GM04504 (cell line): ENCODE measurements at places on chromosomes 1 and 21.

DNA sequence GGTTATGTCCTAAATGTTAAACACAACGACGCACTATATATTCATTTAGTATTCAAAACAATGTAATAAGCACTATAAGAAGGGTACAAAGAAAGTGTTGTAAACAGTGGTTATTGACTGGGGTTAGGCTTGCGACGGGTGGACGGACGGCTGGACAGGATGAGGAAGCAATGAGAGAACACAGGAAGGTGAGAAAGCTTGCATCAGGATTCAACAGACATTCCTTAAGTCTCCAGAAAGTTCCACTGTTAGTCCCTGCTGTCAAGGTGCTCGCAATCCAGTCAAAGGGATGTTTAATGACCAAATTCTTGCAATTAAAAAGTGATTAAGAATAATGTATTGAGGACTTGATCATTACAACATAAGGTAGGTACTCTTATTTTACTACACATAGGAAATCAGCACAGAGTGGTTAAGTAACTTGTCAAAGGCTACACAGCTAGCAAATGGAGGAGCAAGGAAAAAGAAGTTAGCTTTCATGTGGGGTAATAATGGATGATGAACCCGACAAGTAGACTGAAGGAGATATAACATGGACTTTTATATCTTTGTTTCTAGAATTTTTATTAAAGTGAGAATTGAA is 994 bp upstream of the ACBD6 start:
- no peak for DNase-seq

DNA sequence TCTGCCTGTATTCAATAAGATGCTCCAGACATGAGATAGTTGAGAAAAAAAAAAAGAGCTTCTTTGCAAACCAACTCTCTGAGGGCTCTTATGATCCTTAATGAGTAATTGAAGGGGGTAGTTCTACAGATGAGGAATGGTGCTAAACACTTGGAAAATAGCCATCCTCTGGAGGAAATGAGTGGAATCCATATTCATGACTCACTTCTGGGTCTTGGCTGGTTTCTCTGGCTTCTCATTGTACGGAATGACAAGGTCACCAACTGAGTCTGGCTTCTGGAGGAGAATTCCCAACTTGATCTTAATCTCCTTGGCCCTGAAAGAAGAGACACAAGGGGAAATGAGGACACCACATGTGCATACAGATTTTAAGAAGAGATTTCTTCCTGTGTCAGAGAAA is 34.7 kb downstream of the RGS5 start:
- peak; percentile 97 for DNase-seq

GRCh38 chr1:63913533-63913932 is 139.7 kb downstream of the ROR1 start:
- DNase-seq, result no peak

GRCh38 chr1:117574161-117574835 is 31.6 kb upstream of the TENT5C start:
- no peak for DNase-seq

DNA sequence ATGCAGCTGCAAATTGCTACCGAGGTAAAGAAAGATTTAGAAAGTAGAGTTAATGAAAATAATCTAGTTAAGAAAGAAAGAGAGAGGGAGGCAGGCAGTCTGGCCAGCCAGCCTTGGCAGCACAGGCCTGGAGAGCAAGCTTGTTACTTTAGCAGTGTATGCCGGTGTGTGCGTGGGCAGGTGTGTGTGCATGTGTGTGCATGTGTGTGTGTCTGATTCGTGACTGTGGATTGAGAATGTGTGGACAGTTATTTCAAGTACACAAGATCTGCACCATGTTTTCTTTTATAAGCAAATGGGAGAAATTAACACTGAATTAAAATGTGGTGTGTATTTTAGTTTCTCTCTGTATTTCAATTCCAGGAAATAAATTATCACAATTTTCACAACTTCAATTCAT is 211.6 kb downstream of the DSCAM start:
- DNase-seq, result no peak

DNA sequence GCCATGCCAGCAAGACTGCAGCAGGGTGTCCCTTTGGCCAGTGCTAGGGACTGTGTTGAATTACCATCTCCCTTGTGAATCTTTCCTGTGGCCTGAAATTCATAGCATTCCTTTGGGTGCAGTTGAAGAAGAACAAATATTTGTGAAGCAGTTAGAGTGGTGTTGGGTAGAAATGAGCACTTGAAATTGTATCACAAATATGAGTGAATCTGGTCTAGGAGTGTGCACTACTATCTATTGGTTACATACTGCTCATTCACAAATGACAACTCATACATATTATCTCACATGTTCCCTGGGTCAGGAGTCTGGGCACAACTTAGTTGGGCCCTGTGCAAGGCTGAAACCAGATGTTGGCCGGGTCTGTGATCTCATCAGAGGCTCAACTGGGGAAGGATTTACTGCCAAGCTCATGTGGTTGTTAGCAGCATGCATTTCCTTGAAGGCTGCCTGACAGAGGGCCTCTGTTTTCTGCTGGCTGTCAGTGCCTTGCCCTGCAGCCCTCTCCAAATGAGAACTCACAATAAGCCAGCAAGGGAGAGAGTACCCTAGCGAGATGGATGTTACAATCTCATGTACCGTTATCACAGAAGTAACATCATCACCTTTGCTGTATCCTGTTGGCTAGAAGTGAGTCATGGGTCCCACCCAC is 23.8 kb downstream of the AJAP1 start:
- no peak for DNase-seq

DNA sequence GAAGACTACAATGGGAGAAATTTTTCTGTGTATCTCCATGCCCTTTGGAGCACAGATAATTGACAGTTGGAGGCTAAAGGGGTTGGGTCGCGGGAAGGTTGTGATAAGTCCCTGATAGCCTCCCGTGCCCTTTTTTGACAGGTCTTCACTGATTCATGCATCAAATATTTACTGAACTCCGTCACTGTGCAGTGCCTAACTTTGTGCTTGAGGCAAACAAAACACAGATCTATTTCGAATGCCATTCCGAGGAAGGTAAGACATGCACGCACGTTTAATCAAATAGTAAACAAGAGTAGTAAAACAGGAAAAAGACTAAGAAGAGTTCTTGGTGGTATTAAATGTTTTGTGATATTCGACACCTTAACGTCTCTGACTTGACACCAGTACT is 494 bp upstream of the PIP5K1A start:
- no peak for DNase-seq

DNA sequence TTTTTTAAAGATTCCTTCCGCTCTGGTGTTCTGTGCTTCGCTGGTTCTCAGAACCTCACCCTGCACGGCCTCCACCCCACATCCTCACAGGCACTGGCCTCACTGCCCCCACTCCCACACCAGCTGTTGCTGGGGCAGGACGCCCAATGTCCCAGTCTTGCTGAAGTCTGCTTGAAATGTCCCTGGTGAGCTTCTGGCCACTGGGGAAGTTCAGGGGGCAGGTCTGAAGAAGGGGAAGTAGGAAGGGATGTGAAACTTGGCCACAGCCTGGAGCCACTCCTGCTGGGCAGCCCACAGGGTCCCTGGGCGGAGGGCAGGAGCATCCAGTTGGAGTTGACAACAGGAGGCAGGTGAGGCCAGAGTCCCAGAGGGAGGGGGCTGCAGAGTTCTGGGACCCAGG is at the start of gene C1QA:
TSS of gene C1QA (plus strand) at position 276 of the 400 bp plus-strand sequence. CDS start 989 bp downstream, outside the sequence.
- no peak for DNase-seq

- DNase-seq, result no peak
Measured at GRCh38 chr1:17427696-17428660, 11.5 kb downstream of the RCC2 start.
